Common myeloid progenitor, CD34-positive (primary cell): ENCODE measurements at places on chromosomes 6 and 20.

DNA sequence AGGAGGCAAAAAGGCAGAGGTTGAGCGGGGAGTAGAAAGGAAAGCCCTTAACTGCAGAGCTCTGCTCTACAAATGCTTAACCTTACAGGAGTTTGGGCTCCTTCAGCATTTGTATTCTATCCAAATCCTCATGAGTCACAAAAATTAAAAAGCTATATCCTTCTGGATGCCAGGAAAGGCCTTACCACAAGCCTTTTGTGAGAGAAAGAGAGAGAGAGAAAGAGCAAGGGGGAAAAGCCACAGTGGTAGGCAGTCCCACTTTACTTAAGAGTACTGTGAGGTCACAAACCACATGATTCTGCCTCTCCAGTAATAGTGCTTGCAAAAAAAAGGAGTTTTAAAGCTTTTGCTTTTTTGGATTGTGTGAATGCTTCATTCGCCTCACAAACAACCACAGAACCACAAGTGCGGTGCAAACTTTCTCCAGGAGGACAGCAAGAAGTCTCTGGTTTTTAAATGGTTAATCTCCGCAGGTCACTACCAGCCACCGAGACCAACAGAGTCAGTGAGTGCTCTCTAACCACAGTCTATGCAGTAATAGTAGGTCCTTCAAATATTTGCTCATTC lies at the start of gene RUNX2:
RUNX2 (plus strand) TSS at position 375 of the 567 bp plus-strand sequence. CDS start 397 bp downstream, outside the sequence.
- DNase-seq = peak; percentile 47

DNA sequence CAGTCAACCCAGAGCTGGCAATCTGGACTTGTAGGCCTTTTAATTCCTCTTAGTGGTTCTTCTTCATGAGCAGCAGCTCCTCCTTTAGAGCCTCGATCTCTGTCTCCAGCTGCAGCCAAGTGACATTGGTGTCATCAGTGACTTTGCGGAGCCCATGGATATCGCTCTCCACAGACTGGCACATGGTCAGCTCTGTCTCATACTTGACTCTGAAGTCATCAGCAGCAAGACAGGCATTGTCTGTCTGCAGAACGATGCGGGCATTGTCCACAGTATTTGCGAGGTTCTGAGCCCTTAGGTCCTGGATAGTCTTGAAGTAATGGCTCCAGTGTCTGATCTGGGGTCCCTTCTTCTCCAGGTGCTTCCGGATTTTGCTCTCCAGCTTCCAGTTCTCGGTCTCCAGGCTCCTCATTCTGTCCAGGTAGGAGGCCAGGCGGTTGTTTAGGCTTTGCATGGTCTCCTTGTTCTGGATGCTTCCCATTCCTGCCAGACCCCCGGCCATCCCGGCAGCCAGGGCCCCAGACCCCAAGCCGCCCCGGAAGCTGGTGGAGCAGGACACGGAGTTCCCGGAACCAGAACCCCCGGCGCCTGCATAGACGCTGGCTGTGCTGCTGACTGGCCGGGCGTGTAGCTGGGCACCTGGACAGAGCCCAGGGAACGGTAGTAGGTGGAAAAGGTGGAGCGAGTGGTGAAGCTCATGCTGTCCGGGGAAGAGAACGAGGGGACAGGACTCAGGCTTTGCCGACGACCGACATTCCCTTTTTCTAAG lies 15.1 kb downstream of the RFPL4B start:
- no peak for DNase-seq

GRCh38 chr6:32666420-32667300 lies at the start of gene HLA-DQB1:
Gene HLA-DQB1, minus strand, starts transcription at chr6:32666657. Its CDS starts 50 bp downstream, at chr6:32666607.
- peak; percentile 72 for DNase-seq

- peak; percentile 81 for DNase-seq
These were observed 139.9 kb downstream of the COL9A1 start for GRCh38 chr6:70162972-70163371.

GRCh38 chr20:39946931-39947330 lies 742.1 kb downstream of the MAFB start:
- DNase-seq = no peak

- peak; percentile 72 for DNase-seq
These were observed 35.6 kb upstream of the PNRC1 start for GRCh38 chr6:89045011-89045387.

- DNase-seq = no peak
These were observed 21.2 kb downstream of the TGM3 start for GRCh38 chr20:2316847-2317495.

DNA sequence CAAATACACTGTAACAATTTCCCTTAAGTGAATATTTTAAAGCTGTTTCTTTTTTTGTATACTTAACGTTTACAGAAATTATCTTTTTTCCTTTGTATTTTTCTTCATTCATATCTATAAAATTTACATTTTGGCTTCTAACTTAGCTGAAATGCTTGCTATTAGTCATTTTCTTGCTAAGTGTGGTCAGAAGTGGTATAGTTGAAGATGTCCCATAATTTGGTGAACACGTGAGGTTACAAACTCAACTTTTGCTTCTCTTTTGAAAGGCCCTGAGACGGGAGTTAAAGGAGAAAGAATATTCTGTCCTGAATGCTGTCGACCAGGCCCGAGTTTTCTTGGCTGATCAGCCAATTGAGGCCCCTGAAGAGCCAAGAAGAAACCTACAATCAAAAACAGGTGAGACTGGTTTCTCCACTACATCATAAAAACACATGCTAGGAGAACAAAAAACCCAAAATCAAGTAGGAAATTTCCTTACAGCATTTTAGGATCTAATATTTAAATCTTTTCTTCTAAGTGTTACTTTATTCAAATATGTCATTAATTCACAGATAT lies 445.0 kb downstream of the UTRN start:
- no peak for DNase-seq

DNA sequence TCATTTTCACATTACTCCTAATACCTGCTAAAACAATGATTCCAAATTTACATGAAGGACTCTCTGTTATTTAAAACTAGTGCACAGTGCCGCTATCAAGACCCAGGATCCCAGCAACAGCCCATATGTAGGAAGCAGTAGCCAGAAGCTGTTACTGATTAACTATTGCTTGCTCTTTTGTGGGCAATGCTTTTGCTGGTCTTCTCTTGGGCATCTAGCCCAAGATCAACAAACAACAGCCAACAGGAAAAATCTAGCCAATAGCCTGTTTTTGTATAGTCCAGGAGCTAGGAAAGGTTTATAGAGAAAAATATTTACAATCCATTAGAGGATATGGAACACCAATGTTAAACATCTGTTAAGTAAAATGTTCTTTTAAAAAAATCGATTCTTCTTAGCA lies 22.1 kb upstream of the TENT5A start:
- peak; percentile 43 for DNase-seq
